ENCODE measurements at places on chromosomes 16 and 17.

DNA sequence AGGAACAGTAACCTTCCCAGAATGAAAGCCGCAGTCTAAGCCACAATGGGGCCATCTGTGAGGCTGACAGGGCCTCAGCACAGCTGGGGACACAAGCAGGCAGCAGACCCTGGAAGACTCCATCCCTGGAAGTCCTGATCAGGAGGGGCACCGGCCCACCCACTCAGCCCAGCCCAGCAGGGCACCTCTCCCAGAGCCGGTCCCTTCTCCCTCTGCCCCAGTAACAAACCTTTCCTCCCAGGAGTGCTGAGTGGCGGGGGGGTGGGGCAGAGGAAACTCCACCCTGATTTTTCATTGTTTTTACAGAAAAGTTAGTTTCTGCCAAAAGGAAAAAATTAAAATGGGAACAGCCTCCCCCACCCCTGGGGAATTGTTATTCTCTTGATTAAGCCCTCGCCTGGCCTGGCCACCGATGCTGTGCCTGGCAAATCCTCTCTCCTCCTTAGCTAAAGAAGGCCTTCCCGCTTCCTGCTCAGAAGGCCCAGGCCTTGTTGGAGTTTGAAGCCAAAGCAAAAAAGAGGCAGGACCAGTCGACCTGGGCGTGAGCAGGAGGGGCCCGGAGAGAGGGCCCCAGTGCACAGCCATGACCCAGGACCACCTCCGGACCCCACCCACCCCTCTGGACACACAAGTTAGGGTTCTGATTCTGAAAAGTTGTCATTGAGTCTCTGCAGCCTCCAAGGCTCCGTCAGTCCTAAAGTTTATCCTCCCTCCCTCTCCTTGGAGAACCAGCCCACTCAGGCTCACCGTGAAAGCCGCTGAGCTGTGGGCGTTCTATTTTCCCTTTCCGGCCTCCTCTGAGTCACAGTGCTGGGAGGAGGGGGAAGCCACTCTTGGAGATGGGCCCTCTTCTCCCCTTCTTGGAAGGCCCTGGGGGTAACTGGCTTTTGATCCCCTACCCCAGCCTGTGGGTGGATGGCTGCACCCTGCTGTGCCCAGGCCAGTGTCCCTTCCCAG lies 128.4 kb upstream of the TNRC6C start:
- no peak for DNase-seq

GRCh38 chr17:5254903-5255521 lies 20.4 kb upstream of the SCIMP start:
- DNase-seq: no peak

DNA sequence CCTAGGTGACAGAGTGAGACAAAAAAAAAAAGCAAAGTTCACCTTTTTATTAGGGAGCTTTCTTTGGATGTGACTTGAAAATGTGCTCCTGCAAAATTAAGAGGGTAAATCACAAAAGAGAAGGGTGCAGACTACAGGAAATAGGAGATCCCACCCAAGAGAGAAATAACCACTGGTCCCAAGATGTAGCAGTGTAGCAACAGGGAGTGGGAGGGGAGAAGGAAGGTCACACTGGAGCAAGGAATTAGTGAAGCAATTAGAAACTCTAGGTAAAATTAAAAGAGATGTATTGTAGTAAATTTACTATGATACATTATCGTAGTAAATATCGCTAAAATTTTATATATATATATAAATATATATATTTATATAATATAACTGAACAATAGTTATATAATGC lies 12.3 kb upstream of the SPN start:
- DNase-seq: no peak

DNA sequence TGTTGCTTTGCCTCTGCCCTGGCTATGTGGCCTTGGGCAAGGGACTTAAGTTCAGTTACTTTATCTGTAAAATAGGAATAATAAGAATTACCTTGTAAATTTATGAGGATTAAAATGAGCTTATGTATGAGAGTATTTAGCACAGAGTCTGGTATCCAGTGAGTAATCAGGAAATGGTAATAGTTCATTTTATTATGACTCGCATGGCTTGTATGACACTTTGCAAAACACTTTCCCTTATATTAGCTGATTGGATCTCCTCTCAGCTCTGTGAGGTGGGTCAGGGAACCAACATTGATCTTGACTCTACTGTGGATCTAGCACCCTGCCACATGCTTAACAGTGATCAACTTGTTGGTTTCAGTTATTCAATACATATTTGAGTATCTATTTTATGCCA lies 8.3 kb upstream of the CDH3 start:
- no peak for DNase-seq

- DNase-seq: no peak
Observed at GRCh38 chr17:57465610-57466009, 209.3 kb downstream of the MSI2 start.

DNA sequence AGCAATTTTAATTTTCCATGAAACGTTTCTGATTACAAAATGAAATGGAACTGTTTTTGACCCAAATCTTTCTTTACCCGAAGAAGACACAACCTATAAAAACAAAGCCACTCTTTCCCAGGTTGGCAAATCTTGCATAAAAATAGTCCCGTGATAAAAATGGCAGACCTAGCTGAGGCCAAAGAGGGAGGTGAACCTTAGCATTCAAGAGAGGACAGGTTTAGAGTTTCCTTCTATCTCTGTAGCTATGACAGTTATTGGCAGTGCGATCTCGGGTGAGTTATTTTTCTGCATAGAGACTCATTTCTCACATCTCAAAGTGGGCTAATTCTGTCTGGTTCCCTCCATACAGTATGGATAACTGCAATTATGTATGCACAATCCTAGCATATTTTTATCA lies 241.4 kb downstream of the MAP2K6 start:
- DNase-seq: no peak

DNA sequence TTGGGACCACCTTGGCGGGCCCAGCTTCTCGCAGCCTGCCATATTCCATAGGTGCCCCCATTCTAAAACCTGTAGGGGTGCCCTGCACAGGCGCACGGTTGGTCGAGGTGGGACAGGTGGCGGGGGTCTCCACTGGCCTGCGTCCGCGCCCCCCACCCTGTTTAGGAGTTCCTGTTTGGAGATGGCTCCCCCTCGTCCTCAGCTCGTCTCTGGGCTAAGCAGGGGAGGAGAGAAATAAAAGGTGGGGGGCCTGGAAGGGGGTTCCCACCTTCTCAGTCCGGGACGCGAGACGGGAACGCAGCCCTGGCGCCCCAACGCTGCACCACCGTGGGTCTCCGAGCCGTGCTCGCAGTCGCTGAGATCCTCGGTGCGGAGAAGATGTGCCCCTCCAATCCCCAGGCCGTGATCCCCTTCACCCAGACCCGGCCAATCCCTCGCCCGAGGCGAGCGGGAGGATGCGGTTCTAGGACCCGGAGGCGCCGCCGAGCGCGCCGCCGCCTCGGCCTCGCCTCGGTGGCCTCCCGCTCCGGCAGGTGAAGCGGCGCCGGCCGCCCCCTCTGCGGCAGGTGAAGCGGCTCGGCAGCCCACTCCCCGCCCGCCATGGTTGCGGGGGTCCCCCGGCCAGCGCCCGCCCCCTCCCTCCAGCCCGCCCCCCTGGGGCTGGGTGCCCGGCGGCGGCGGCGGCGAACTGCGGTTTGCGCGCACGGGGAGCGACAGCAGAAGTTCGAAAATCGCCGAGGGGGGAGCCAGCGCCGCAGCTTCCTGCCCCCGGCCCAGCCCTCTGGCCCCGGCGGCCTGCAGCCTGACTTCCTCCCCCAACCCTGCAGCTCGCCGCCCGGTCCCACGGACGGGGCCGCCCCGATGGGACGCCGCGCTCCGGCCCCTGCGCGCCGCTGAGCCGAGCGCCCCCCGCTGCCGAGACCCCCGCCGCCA lies at the start of gene FMNL1:
Gene FMNL1 (plus strand): TSS at position 805 of the 933 bp plus-strand sequence. CDS start 240 bp downstream, outside the sequence.
- peak; percentile 74 for DNase-seq

DNA sequence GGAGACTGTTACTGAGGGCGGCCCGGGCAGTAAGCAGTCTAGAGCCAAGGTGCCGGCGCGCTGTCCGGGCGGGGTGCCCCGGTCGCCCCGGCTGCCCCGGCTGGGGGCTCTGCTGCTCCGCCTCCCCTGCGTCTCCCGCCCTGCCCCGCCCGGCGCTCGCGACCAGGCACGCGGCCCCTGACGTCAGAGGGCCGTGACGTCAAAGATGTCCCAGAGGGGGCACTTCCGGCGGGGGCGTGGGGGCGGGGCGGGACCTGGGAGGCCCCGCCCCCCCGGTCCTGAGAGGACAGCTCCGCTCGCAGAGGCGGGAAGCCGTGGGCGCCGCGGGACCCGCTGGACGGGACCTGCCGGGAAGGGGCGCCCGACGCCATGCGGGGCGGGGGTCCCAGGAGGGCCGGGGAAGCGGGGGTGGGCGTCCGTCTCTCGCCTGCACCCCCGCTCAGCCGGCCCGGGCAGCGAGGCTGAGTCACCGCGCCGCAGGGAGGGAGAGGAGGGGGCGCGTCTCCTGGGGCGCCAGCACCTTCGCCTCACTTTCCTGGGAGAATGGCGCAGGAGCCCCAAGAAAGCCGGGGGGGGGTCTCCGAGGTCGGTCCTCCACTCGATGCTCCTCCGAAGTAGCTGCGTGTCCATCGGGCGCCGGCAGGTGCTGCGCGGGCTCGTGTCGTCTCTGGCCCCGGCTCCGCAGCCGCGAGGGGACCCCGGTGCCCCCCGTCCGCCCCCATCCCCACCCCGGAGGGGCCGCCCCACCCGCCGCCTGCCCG lies 4.4 kb upstream of the HIC1 start:
- DNase-seq: peak; percentile 74

DNA sequence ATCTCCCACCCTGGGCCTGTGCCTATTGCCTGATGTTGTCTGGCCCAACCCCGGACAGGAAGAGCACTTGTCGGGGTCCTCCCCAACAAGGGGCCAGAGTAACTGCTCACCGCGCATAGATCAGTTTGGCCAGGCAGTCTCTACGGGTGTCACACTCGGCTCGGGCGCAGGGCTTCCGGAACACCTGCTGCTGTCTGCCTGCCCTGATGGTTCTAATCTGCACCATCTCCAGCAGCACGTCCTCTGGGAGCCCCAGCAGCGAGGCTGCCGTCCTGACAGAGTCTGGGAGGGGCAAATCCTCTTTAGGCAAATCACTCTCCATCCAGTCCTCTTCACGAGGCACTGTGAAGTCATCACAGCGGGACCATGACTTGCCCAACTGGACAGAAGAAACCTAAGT lies 24.0 kb downstream of the MYO19 start:
- DNase-seq: no peak

DNA sequence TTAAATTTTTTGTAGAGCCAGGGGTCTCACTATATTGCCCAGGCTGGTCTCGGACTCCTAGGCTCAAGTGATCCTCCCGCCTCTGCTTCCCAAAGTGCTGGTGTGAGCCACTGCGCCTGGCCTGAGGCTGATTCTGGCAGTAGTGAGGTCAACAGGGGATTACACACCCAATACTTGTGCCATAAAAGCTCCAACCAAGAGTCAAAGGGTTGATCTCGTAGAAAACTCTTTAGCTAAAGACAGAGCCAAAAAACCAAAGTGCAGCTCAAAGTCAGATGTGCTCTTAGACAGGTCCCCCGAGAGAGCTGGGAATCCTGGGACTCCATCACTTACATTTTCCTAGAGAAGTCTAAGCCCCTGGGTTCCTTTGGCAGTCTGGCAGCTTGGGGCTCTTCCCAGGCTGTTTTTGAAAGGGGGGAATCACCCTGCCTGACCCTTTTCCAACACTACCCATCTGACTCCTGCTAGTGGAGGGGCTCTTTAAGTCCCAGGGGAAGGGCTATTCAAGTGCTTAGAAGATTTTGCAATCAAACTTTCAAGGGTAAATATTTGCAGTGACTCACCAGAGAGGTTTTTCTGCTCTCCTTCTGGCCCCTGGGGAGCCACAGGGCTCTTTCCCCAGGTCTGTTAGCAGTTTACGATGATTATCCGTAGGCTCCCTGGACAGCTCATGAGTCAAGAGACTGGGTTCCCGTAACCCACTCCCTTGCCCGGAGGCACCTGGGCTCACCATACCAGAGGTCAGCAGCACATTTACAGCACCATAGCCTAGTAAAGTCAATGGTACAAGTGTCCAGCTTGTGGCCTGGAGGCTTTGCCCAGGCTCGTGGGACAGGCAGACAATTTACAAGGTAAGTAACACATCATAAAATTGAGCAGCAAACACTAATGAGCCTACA lies 408.7 kb downstream of the SLC39A11 start:
- no peak for DNase-seq

- DNase-seq: no peak
Observed at GRCh38 chr17:1067282-1067956, 70.5 kb downstream of the TIMM22 start.

DNA sequence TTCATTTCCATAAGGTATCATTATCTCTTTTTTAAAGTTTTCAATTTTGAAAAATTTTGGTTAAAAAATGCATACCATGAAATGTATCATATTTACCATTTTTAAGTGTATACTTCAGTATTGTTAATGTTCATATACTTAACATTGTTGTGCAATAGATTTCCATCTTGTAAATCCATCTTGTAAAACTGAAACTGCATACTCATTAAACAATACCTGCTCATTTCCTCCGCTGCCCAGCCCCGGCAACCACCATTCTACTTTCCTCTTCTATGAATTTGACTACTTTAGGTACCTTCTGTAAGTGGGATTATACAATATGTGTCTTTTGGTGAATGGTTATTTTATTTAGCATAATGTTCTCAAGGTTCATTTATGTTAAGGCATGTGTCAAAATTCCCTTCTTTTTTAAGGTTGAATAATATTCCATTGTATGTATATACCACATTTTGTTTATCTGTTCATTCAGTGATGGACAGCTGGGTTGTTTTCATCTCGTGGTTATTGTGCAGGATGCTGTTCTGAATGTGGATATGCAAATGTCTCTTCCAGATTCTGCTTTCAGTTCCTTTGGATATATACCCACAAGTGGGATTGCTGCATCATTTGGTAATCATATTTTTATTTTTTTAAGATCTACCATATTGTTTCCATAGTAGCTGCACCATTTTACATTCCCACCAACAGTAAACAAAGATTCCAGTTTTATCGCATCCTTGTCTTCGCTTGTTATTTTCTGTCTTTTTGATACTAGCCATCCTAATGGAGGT lies 6.7 kb downstream of the CCL2 start:
- DNase-seq: no peak

DNA sequence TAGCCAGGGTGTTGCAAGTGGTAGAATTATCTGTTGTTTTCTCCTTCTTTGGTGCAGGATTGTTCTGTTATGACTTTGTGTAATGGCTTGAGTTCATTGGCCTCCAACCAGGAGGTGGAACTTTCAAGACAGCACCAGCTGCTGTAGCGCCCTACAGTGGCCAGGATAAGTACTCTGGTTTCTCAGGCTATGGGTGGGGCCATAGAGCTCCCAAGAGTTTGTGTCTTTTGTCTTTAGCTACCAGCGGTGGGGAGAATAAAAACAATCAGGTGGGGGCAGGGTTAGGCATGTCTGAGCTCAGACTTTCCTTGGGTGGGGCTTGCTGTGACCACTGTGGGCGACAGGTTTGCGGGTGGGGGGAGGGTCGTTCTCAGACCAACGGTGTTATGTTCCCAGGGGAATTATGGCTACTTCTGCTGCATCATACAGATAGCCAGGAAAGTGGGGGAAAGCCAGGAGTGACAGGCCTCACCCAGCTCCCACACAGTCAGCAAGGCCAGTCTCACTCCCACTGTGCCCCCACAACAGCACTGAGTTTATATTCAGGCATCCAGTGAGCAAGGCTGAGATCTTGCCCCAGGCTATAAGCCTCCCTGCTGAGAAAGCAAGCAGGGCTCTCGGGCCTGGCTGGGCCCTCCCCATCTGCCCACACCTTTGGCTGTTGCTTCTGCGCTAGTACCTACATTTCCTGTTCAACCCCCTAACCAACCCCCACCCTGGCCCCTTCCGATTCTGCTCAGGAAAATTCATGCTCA lies 15.4 kb downstream of the ABCA10 start:
- no peak for DNase-seq

- peak; percentile 83 for DNase-seq
Observed at GRCh38 chr16:89256651-89257254, 39.2 kb downstream of the ZNF778 start.
